Globus pallidus (tissue), 1 donor: ENCODE measurements at places on chromosomes 2 and 18.

GRCh38 chr18:57080479-57080878 is 66.4 kb upstream of the BOD1L2 start:
- DNase-seq: no peak

DNA sequence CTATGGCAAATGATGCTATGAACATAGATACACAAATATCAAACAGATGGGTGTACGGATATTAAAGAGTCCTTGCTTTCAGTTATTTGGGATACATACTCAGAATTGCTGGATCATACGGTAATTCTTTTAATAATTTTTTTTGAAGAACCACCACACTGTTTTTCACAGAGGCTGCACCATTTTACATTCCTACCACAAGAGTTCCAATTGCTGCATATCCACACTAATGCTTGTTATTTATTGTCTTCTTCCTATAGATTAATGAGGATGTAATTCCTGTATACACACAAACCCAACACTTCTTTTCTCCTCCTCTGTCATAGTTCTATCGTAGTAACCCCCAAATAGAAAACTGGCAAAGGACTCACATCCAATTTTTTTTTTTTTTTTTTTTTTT is 21.7 kb downstream of the CD302 start:
- DNase-seq: no peak

GRCh38 chr2:226334981-226335720 is 464.5 kb downstream of the IRS1 start:
- no peak for DNase-seq

- DNase-seq: no peak
Measured at GRCh38 chr2:226773291-226773690, 26.3 kb downstream of the IRS1 start.

DNA sequence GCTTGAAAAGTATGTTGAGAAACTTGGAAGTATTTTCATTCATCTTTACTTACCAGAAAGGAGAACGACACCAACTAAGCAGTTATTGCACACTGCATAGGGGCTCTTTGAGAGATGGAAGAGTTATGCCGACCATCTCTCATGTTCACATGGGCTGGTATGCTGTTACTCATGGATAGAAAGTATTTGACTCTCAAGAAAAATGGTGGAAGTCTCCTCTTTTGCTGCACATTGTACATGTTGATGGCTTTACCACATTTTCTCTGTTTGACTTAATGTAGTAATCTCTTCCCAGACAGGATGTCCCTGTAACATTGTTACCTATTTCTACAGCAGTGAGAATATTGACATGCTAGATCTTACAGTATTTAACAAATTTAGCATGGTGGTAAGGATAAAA is 23.2 kb downstream of the CAB39 start:
- no peak for DNase-seq

- peak; percentile 24 for DNase-seq
Measured at GRCh38 chr18:38427234-38427633, 861.6 kb upstream of the CELF4 start.

GRCh38 chr2:158412206-158412605 is 44.3 kb downstream of the CCDC148 start:
- no peak for DNase-seq

DNA sequence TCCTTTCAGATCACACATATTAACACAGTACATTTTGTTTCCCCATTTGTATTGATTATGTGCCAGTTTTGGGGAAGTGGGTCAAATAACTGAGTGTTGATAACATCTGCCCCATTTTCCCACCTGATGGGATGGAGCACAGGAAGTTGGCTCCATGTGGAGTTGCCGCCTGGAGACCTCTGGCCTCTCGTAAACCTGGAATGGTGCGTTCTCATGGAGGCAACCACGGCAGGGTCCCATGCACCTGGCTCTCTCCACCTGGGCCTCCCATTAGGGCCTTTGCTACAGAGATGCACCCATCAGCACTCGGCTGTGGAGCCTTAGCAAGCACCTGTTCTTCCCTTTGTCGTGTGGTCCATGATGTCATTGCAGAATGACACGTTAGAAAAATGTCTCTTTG is 130.6 kb downstream of the MBP start:
- no peak for DNase-seq

DNA sequence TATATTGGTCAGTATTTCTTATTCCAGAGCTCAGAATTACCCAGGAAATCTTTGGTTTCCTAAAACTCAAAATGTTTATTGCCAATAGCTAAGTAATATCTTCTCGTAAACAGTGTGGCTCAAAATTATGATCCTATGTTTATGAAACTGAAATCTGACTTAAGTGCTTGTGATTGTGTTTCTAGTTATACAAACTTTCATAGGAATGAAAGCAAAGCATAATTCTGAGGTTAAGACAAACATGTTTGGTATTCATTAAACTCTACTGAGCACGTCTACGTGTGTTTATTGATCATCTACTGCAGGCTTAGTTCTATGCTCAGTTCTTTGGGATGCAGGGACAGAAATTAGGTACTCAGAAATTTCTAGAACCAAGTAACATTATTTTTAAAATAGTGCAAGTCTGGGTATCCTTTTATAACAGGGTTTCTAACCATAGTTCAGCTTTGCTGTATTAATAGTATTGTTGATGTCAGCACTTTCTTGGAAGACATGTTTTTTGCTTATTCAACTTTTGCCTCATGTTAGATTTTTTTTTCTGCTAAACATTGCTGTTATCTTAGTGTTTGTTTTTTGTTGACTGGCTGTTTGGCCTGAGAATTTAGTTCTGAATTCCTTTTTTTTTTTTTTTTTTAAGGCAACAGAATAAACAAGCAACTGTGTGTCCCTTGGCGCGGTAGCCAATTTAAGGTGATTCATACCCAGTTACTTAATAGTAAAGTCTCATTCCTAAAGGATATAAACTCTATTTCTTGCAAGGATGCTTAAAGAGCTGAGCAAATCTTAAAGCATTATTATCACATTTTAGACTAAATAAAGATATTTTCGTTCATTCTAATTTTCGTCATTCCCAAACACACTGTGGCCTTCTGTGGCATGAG is 31.3 kb downstream of the PTPRM start:
- no peak for DNase-seq

DNA sequence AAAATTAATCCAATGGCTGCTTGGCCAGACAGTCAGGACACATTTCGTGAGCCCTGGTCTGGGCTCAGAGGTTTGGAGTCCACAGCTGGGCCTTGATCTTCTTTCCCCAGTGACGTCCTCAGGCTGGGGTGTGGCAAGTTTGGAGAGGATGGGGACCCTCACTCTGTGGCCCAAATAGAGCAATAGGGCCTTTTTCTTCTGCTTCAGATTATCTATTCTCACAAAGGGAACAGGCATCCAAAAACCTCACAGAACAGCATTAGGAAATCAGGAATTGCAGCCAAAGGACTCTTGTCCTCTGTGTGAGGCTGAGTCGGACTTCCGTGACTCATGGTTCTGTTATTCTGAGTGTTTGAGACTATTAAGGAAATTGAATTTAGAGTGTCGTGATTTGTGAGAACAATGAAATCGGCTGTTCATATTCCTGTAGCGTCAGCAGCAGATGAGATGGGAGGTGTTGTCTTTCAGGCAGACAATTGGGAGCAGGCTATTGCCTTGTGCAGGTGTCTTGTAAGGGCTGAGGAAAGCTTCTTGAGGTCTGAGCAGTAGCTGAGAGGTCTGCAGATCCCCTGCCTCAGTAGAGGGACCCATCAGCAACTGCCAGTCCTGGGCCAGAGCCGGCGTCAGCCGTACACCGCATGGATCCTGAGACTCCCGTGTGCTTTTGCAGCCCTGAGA is 113.8 kb downstream of the SH3RF3 start:
- DNase-seq: no peak

DNA sequence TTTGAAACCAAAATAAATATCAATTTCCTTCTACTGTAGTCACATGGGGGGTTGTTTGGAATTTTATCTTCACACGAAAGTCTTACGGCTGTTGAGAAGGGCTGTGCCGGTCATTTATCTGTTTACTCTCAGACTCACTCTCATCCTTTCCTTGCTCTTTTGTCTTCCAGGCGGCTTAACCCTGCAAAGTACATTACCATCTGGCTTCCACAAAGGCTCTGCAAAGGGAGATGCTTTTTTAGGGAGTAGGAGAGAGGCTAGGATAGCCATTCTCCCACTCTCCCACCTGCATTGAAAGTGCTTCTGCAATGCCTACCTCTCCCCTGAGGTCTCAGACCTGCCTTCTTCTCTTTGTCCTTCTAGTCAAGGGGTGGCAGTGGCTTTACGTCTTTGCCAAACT is 247.6 kb downstream of the MEIS1 start:
- DNase-seq: no peak

DNA sequence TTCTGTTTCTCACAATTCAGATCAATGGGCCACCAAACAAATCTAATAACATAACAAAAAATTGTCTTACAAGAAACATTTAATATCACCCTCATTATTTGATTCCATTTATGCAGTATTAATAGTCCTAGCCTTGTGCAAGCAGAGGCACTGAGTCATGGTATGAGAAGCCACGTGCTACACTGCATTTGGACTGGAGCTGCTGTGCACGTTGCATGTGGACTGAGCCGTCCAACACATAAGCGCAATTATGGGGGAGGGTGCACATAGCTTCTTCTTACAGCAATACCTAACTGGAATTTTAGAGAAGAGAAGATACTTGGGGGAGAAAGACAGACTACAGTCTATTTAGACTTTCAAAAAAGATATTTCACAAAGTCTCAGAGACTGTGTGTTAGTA is 329.6 kb upstream of the ID2 start:
- no peak for DNase-seq

GRCh38 chr2:128497461-128497860 is 178.8 kb upstream of the HS6ST1 start:
- DNase-seq: no peak

DNA sequence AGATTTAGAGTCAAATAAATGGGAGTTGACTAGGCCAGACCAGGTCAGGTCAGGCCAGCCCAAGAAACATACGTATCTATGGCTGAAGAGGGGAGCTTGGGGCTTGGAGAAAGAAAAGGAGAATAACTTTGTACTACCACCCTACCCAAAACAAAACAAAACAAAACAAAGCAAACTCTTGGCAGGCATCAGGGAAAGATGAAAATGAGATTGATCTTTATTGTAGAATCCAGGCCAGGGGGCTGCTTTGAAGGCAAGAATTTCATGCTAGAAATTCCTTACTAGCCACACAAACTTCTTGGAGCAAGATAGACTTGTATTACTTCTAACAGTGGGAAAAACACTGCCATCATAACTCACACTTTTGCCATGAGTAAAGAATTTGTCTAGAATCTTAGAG is 26.2 kb downstream of the QPCT start:
- no peak for DNase-seq

DNA sequence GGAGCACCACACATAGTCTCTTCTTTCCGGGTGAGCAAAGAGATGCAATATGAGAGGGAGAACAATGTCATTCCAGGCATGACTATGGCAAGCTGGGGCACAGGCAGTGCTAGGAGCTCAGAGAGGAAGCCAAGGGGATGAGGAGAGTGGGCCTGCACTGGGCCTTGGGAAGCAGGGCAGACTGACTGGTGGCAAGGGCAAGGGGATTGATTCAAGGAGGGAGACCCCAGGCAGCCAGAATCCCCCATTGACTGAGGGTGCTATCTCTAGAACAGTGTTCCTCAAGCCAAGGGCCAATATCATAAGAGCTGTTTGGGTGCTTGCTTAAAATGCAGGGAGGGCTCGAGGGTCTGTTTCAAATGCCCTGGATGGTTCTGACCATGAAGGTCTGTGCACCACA is 36.1 kb downstream of the MARCO start:
- no peak for DNase-seq

- no peak for DNase-seq
Measured at GRCh38 chr18:46301081-46301480, 196.9 kb downstream of the HAUS1 start.
